CD4-positive, alpha-beta T cell treated with Interleukin-10 for 1 hour (primary cell): ENCODE measurements at places on chromosomes 16 and 17.

DNA sequence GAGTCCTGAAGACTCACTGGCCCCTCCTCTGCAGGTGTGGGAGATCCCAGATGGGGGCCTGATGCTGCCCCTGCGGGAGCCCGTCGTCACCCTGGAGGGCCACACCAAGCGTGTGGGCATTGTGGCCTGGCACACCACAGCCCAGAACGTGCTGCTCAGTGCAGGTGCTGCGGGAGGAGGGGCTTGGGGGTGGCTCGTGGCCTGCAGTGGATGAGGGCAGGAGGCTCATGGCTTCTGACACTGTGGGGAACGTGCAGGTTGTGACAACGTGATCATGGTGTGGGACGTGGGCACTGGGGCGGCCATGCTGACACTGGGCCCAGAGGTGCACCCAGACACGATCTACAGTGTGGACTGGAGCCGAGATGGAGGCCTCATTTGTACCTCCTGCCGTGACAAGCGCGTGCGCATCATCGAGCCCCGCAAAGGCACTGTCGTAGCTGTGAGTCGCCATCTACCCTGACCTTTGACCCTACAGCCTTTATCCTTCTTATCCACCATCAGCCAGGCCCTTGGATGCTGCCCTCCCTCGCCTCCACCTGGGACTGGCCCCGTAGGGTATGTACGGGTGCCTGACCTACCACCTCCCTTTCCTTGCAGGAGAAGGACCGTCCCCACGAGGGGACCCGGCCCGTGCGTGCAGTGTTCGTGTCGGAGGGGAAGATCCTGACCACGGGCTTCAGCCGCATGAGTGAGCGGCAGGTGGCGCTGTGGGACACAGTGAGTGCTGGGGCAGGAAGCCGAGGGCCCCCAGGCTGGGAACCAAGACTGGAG is 3.6 kb downstream of the CORO1A start:
- DNase-seq, result peak; percentile 89

GRCh38 chr16:59593194-59593661 is 859.1 kb upstream of the GOT2 start:
- no peak for DNase-seq

DNA sequence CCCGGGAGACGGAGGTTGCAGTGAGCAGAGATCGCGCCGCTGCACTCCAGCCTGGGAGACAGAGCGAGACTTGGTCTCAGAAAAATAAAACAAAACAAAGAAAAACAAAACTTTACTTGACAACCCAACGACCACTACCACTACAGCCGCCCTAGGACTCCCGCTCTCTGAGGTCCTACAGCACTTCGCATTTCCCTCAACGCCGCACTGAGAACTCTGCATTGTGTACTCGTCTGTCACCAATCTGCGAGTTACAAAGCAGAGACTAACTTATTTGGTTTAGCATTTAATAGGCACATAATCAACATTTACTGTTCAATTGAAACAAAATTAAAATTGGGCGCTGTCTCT is 479 bp upstream of the ZNF207 start:
- no peak for DNase-seq

GRCh38 chr16:59121411-59122261 is 387.5 kb upstream of the GOT2 start:
- no peak for DNase-seq

- peak; percentile 53 for DNase-seq
These were observed 79.0 kb downstream of the RPA1 start for GRCh38 chr17:1908699-1909309.

DNA sequence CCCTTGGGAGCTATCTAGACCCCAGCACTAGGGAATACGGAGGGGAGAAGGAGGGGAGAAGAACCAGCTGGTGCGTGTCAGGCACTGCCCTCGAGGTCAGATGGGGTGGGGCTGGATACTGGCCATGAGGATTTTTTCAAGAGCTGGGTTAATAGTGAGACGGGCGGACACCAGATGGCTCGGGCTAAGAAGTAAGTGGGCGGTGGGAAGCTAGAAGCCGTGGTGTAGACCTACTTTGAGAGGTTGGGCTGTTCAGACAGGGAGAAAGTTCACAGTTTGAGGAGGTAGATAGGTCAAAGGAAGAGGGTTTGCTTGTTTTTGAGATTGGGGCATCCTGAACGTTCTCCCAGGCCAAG is 303.8 kb downstream of the SEC14L1 start:
- no peak for DNase-seq

GRCh38 chr17:19284005-19284959 is 47.1 kb downstream of the EPN2 start:
- peak; percentile 14 for DNase-seq

DNA sequence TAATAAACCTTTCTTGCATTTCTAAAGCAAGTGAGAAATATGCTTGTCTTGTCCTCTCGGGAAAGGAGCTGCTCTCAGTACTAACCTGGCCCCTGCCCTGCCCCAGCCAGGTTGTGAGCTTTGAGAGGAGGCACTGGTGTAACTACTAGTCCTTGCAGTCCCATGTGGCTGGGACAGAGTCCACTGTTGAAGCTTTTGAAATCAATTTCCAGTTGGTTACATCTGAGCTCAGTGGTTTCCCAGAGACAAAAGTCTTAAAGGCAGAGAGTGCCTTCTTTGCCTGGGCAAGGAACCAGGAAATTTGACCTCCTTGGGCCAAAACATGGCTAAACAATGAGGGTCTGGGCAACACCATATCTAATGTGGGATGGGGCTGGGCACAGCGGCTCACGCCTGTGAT is 48.7 kb downstream of the GSG1L start:
- no peak for DNase-seq

DNA sequence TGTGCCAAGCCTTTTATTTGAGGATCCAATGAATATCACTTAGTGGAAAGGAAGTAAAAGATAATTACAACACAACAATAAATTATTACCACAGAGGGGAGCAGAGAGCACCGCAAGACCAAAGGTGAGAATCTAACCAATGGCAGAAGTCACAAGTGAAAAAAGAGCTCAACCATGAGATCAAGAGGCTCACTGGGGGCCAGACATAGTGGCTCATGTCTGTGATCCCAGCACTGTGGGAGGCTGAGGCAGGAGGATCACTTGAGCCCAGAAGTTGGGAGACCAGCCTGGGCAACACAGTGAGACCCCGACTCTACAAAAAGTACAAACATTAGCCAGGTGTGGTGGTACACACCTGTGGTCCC is 17.7 kb downstream of the ANKRD11 start:
- DNase-seq, result no peak

- DNase-seq, result no peak
These were observed 22.3 kb downstream of the CDH11 start for GRCh38 chr16:65099607-65100006.

DNA sequence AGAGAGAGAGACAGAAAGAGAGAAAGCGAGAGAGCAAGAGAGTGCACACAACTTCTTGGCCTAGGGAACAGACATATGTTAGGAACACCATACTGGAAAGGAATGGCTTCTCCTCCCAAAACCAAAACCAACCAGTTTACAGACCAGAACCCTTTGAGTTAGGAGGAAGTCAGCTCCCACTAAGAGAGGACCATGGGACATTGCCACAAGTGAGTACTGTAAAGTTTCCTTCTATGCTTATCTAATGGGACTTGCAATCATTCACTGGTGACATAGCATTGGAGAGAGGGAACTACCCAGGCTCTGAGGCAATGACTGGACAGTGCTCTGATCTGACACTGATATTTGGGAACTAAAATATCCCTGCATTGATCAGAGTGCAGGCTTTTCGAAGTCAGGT is 32.4 kb downstream of the TBC1D3B start:
- DNase-seq, result no peak

DNA sequence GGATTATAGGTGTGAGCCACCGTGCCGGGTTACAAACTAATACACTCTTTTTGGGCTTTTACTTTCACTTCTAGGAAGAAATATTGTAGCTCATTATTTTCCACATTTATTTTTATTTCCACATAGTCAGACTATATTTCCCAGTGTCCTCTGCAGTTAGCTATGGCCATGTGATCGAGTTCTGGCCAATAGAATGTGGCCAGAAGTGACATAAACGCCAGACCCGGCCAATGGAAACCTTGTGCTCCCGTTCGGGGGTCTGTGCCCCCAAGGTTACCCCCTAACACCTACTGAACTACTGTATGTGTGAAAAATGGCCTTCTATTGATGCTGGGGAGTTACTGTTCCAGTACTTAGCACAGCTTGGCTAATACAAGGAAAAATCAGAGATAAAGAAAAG is 13.2 kb upstream of the RPTOR start:
- DNase-seq, result no peak

GRCh38 chr17:64073771-64074703 is 53.6 kb upstream of the ICAM2 start:
- no peak for DNase-seq

DNA sequence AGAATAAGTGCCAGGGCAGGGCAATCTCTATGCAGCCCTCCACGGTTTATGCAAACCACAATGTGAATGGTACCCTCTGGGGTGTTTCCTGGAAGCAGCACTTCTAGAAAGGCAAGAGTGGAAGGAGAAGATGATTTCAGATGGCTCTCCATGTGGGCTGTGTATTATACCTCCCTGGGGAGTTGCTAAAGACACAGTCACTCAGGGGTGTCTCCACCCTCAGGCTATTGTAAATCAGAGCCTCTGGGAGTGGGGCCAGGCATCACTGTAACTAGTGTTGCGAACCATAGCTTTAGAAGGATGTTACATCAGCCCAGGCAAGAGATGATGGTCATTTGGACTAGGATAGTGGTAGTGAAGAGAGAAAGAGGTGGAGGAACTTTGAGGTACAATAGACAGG is 83.3 kb upstream of the ZKSCAN2 start:
- no peak for DNase-seq

DNA sequence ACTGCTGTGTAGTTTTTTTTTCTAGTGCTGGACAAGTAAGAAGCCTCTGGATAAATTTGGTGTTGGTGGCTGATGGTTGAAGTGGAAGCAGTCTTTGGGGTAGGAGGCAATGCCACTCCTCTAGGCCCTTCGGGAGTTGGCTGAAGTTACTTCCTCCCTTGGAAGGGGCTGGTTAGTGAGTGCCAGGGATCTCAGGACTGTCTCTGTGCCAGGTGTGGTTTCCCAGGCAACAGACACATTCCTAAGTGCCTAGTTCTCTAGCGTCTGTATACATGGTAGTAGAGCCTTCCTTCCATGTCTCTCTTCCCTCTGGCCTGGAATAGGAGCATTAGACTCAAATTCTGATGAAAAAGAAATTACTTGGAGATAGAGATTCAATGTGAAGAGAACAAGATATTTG is 15.3 kb downstream of the TMEM98 start:
- no peak for DNase-seq

GRCh38 chr16:2595393-2596205 is 57.8 kb downstream of the PDPK1 start:
- DNase-seq, result no peak

- DNase-seq, result peak; percentile 53
These were observed 934 bp downstream of the MAFG start for GRCh38 chr17:81926451-81927151.

DNA sequence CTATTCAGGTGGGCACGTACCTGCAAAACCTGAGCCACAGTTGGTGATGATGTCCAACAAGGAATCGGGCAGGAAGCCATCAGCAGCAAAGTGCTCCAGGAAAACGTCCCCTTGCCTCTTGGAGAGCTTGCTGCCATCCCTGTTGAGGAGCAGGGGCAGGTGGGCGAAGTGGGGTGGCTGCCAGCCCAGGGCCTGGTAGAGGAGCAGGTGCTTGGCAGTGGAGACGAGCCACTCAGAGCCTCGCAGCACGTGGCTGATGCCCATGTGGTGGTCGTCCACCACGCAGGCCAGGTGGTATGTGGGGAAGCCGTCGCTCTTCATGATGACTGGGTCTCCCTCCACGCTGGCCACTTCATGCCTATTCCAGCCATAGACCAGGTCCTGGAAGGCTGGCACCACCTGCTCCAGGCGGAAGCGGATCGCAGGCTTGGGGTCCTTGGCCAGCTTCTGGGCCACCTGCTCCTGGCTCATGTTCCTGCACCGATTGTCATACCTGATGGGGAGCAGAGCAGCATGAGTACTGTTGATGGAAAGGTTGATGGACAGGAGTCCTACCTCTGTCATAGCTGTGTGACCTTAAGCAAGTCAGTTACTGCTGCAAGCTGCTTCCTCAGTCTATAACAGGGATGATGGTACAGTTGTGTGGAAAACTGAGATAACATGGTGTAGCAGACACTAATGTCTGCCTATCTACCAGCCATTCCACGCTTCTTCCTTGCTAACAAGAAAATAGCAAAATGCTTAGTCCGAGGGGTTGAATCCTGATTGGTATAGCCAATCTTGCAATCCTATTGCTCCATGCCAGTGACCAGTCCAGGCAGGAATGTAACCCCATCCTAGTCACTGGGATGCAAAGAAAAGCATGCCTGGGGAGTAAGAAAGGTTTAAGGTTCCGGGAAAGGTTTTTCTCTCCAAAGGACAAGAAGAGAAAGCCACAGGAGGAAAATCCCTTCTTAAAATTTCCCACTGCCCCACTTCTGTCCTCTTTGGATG is 22.0 kb downstream of the EARS2 start:
- DNase-seq, result no peak

DNA sequence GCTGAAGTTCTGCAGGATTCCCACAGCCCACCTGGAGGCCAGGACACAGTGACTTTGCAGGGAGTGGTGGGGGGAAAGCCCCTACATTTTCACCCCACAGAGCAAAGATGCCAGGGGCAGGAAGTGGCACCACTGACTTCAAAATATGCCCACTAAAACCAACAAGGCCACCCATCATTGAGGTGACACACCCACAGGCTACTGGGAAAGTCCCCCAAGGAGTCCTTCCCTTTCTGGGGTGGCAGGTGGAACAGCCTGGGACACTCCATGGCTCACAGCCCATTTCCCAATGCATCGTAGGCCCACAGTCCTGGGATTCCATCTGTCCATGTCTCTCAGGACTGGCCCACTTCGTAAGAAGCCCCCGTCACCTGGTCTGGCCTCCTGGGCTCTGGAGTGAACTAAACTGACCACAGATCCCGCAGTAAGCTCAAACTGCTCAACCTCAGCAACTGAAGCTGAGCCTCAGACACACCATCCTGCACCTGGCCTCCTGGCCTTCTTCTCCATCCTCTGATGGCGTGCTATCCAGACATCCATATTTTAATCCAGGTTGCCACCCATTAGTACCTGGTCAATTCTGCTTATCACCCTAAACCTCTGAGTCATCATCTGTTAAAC is 7.5 kb upstream of the CCL1 start:
- no peak for DNase-seq

DNA sequence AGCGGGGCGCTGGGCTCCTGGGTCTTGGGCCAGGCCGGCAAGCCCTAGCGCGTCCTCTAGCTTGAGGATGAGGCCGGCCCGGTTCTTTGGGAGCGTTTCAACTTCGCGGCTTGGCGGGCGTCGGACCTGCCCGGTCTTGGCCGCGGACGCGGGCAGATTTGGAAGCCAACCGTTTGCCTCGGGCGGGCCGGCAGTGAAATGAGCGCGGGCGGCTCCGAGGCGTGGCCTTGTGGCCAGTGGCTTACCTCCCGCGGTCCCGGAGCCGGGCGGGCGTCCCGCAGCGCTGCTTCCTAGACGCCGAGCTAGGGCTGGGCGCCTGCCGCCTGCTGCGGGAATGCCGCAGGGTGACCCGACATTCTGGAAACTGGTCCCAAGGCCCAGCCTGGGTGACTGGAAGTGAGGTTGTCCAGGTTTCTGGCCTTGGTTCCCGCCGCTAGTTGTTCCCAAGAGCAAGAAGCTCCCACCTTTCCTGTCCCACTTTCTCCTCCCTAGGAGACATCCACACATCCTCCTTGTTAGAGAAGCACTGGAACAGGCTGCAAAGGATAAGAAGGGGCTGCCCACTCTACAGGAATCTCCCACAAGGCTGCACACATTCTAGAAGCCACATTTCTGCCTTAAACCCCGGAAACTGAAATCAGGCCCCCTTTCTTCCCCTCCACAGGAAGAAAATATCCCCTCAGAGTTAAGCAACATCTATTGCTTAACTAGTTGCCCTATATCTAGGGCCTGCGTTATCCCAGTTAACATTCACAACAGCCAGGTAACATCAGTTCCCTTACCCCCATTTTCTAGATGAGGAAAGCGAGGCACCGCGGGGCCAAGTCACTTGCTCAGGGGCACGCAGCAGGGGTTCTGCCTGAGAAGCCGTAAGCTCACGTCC is 4.5 kb upstream of the CBX8 start:
- no peak for DNase-seq
